Naive B cell (primary cell): ENCODE measurements at places on chromosomes 11 and 22. TPM values are rescaled to one million over a fixed set of nuclear protein-coding genes. Genes with fewer than 3 reads are reported as not detected.
A peak's percentile ranks its signal among the peaks of the same experiment; 100 is the strongest.

The GVQW3 gene
- polyA plus RNA-seq = 0.88 TPM

DNA sequence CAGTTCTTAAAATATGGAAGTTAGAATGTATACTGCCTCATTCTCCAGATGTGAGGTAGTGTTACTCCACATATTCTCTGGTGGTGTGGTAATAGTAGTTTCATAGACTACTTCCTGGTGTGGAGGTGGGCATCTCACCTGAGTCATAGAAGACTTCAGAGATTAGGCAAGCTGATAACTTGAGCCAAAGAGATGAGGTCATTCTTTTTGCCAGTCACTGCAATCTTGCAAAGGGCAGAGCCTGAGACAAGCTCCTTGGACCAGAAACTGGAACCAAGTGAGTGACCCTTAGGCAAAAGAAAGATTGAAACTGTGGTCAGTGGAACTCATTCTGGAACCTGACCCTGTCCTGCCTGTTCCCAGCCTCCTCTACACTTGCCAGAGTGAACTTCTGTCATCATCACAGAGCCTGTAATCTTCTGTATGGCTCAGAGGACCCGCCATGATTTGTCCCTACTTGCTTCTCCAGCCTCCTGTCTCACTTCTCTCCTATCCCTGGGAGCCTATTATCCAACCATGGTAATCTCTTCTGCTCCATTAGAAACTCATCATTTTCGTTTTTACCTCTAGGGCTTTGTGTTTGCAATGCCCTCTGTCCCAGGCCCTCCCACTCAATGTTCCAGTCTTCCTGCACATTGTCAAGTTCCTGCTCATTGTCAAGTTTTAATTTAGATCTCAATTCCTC is 10.6 kb upstream of the CCDC83 start:
- DNase-seq = no peak

- DNase-seq = no peak
Observed at GRCh38 chr11:6233984-6234386, 451 bp downstream of the FHIP1B start.

GRCh38 chr22:22941831-22942510 is 54.4 kb downstream of the IGLL5 start:
- no peak for DNase-seq

GRCh38 chr11:1744137-1744886 is 6.1 kb downstream of the IFITM10 start:
- no peak for DNase-seq

The OR52L1 gene
- not detected for polyA plus RNA-seq

GRCh38 chr11:23866641-23867040 is 630.2 kb upstream of the LUZP2 start:
- DNase-seq = no peak

- DNase-seq = no peak
Observed at GRCh38 chr11:22807855-22808570, 21.6 kb downstream of the SVIP start.

The TRIM49 gene
- polyA plus RNA-seq = not detected

The PPFIA1 gene
- polyA plus RNA-seq = 9.1 TPM

- no peak for DNase-seq
Observed at GRCh38 chr22:25014896-25015755, 62.6 kb downstream of the KIAA1671 start.

DNA sequence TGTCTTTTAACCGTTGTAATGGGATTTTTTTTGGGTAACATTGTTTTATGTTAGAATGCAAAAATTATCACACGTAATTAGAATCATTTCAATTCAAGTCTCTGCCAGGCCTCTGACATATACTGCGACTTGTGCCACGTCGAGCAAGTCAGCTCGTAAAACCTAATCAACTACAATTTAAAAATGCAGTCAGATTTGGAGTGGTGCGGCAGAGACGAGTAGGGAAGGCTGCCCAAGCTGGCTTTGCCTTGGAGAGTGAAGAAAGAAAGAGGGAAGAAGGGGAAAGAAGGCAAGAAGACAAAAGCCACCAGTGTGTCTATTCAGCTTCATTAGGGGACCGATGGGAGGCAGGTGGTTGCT is 110.7 kb downstream of the MIAT start:
- DNase-seq = no peak

DNA sequence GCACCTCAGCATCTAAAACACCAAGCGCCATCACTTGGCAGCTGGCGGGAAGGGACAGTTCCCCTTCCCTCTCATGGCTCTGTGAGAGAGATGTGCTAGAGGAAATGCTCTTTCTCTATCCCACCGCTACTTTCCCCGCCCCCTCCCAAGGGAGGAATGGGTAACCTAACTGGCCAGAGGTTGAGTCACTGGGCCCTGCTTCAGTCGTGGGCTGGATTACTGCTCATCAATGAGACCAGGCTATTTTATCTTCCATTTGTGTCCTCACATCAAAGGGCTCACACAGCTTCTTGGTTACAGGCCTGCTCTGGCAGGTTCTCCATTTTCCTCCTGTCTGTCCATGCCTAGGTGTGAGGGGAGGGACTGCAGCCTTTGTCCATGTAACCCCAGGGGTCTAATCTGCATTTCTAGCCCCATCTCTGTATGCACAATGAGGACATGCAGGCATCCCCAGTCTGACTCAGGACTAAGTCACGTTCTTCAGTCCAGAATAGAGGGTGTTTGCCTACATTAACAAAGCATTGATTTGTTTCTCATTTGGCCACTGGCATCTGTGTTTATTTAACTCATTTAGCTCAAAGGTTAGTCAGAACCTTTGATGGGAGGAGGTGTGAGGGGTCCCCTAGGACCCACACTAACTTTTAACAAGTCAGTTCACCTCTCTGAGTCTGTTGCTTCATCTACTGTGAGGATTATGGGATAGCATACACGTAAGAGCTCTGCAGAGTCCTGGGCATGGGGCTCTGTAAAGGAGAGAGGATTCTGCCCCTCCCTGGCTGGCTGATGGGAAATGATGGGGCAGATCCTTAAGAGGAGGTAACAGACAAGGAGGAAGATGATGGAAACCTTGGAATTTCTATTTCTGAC is 99.1 kb downstream of the XRRA1 start:
- DNase-seq = no peak

The MS4A6E gene
- not detected for polyA plus RNA-seq

The MAJIN gene
- polyA plus RNA-seq = 0.48 TPM

The C11orf42 gene
- polyA plus RNA-seq = not detected

The C11orf97 gene
- polyA plus RNA-seq = not detected

DNA sequence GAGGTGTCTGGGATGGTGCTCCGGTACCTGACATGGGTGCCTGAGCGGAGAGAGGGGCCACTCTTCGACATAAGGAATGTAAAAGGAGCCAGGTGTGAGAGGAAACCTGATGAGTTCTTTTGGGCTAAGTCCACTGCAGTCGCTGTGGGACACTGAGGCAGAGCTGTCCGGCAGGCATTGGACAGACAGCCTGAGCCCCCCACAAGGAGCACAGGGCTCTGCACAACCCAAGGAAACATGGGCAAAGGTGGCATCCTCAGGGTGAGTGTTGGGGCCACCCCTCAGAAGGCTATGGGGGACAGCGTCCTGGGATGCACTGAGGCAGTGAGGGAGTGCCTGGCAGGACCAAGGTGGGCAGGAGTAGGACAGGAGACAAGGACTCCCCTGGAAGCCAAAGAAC is 57.7 kb upstream of the EMID1 start:
- DNase-seq = no peak

- DNase-seq = no peak
Observed at GRCh38 chr11:12119502-12119901, 9.1 kb downstream of the MICAL2 start.

DNA sequence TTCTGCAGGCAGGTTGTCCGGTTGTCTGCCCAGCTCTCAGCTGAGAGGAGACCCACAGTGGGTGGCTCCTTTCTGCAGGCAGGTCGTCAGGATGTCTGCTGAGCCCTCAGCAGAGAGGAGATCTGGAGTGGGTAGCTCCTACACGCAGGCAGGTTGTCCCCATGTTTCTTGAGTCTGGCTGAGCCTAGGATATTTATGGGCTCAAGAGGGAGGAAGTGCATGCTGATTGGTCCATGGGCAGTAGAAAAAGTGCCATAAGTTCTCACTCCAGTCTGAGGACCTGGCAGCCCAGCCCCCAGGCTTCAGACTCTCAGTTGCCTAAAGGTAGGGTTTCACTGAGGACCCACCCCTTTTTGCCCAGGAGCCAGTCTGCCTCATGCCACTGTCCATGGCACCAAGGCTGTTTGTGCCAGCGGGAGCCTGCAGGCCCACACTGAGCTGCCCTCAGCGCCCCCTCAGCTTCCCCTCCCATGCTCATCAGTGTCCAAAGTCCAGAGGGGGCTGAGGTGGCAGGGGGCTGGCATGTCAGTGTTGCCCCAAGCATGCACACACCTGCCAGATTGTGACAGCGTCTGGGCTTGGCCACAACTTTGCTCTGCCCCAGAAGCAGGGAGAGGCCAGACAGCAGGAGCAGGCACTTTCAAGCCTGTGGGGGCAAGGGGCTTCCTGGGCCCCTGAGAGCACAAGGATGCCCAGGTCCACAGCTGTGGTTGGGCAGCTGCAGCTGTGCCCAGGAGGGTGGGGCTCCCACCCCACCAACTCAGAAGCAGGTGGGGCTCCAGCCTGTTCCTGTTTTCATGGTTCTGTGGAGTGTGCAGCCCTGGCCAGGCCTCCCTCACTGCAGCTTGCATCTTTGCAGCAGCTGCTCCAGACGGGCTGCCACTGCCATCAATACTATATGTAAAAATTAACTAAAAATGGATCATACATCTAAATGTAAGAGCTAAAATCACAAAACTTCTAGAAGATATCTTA is 3.8 kb upstream of the RNF141 start:
- peak; percentile 76 for DNase-seq

GRCh38 chr11:69304686-69305085 is 10.7 kb downstream of the MYEOV start:
- no peak for DNase-seq

DNA sequence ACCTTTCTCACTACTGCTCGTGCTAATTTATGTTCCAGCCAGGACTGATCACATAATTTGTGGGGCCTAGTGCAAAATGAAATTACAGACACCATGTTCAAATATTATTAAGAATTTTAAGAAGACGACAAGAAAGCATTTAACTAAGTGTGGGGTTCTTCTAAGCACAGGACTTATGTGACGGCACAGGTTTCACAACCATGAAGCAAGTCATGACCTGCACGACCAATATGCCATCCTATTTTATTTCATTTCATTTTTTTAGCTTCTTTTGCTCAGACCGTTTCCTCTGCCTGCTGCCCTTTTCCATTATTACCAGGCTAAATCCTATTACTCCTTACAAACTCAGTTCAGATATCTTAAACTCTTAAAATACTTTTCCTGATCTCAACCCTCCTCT is 462.5 kb downstream of the AASDHPPT start:
- DNase-seq = no peak

The ZNF408 gene
- polyA plus RNA-seq = 13.1 TPM

DNA sequence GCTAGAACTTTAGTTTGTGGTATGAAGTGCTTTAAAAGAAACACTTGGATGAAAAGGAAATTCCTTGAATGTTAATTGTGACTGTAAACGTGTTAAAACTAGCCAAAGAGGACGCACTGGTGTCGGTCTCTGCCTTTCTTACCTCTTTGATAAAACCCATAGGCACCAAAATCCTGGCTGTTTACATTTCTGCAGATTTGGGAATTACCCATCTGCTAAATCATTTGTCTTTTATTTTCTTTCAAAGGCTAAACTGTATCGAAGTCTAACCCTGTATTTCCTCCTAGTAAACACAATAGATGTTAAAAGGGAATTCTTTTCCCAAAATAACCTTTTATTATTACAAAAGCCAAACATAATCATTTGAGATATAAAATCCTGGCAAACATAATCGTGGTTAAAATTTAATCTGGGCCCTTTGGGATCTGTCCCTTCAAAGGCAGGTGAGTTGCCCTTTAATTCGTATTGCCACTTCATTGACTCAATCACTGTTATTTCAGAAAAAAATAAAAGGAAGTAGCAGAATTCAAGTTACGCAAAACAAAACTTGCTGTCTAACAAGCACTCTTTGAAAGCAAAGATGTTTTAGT is 2.4 kb downstream of the RASSF10 start:
- no peak for DNase-seq

The GLYAT gene
- polyA plus RNA-seq = not detected

DNA sequence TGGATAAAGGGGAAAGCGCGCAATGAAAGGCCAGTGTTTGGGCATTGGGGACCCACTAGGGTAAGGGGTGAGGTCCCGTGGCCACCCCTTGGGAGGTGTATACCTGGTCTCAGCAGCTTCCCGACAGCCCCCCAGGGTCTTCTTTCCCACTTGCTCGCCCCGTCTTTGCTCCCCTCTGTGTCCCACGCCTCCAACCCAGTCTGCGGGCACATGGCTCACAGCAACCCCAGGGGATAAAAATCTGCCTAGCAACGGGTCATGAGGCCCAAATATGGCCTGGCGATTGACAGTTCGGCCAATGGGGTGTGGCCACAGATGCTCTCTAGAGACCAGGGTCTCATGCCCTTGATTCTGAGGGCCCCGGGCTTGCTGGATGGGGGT is 41.6 kb downstream of the AHNAK start:
- DNase-seq = no peak

- DNase-seq = no peak
Observed at GRCh38 chr22:37521236-37521739, 2.1 kb upstream of the CARD10 start.

The APOL3 gene
- polyA plus RNA-seq = 41.3 TPM

The SMIM38 gene
- not detected for polyA plus RNA-seq

DNA sequence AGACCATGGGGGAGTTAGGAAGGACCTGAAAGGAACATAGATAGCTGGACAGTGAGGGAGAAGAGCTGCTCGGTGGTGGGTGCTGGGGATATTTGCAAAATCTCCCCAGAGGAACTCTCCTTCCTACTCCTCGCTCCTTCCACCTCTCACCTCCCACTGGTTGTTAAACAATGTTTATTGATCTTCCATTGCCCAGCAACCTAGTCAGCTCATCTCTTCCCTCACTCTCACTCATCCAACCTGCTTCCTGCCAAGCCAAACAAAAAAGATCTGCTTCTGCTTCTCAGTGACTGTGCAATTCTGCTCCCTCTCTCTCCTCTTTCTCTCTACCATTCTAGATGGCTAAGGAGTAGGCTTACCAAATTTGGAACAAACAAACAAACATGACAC is 115.0 kb downstream of the SLC1A2 start:
- no peak for DNase-seq

- DNase-seq = peak; percentile 64
Observed at GRCh38 chr22:37260901-37261336, 16.9 kb upstream of the RAC2 start.

The VSTM5 gene
- polyA plus RNA-seq = not detected

GRCh38 chr11:133896642-133897330 is 51.5 kb upstream of the SPATA19 start:
- no peak for DNase-seq

The OR5A1 gene
- not detected for polyA plus RNA-seq

- DNase-seq = no peak
Observed at GRCh38 chr11:11626128-11626527, 4.3 kb upstream of the GALNT18 start.

The CYP2R1 gene
- 22.2 TPM for polyA plus RNA-seq

The KRTAP5-8 gene
- not detected for polyA plus RNA-seq

The NELL1 gene
- polyA plus RNA-seq = not detected

- no peak for DNase-seq
Observed at GRCh38 chr11:117735350-117735977, 61.6 kb downstream of the DSCAML1 start.

- no peak for DNase-seq
Observed at GRCh38 chr11:86047275-86047991, 21.5 kb downstream of the PICALM start.

The NXPE1 gene
- not detected for polyA plus RNA-seq

The SYCE3 gene
- polyA plus RNA-seq = not detected
